ENCODE measurements at places on chromosomes 2 and 18.
A peak's percentile ranks its signal among the peaks of the same experiment; 100 is the strongest.

GRCh38 chr18:10590412-10590811 is 64.6 kb downstream of the NAPG start:
- no peak for DNase-seq

GRCh38 chr2:11286749-11287148 is 57.7 kb downstream of the ROCK2 start:
- no peak for DNase-seq

- DNase-seq: no peak
Measured at GRCh38 chr2:44335806-44336538, 25.3 kb downstream of the PREPL start.

GRCh38 chr18:35983818-35984217 is 11.3 kb downstream of the RMP24 start:
- DNase-seq: no peak

GRCh38 chr2:217652761-217653639 is 349.8 kb downstream of the TNS1 start:
- DNase-seq: no peak

GRCh38 chr2:200829258-200829655 is 17.5 kb downstream of the BZW1 start:
- no peak for DNase-seq

- DNase-seq: peak; percentile 42
Measured at GRCh38 chr18:62523631-62524439, 1.0 kb downstream of the ZCCHC2 start.

GRCh38 chr2:20491739-20492531 is 45.1 kb downstream of the RHOB start:
- DNase-seq: no peak

DNA sequence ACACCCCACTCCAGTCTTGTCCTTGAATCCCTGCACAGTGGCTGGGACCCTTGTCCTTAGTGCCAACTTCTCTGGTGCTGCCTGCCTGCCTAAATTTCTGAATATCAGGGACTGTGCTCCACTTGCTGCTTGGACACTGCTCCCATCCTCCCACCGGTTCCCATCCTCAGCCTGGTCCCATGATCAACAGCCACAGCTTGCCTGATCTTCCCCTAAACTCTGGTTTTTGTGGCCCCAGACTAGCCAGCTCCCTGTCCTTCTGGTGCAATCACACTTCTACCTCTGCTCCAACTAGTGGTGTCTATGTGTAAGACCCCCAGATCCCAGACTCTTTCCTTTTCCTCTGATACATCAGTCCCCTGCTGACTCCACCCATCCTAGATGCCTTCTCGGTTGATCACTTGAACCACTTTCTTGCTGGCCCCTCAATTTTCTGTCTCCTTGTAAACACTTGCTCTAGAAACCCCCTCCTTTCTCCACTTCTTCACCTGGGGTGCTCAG is 37.2 kb upstream of the POLE4 start:
- DNase-seq: no peak

GRCh38 chr2:10935953-10936942 is 24.5 kb downstream of the KCNF1 start:
- DNase-seq: no peak

GRCh38 chr2:231239751-231240150 is 41.3 kb downstream of the ARMC9 start:
- DNase-seq: no peak

DNA sequence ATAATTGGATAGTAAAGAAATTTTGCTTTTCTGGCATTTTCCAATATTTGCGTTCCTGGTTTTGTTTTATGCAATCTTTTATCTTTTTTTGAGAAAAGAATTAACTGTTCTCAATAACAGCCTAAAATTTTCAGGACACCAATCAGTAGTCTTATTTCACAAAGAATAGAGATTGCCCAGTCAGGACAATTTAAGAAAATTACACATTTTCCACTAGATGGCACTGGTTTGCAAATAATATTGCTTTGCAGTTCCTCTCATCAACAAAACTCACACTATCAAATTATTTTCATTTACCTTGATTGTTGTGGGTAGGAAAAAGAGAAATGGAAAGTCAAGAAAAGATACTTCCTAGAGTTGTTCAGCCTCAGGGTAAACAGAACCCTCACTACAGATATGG is 2.4 kb upstream of the RBM45 start:
- no peak for DNase-seq

- no peak for DNase-seq
Measured at GRCh38 chr18:933082-933481, 28.4 kb downstream of the ADCYAP1 start.

DNA sequence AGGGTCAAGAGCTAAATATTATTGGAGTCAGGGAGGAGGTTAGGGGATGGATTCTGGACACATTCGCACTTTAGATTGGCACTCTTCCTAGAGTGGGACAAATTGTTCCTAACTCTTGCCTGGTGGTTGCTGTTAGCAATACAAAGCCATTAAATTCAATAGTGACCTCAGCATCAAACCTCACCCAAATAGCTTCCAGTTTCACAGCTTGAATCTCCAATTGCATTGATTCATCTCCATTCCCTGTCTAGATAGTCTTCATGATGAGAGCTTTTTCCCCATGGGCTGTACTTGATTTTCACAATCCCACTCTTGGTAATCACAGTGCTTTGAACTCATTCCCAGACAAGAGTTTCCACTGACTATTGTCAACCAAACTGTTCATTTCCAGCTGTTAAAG is 585.9 kb upstream of the SYT4 start:
- DNase-seq: no peak

- DNase-seq: no peak
Measured at GRCh38 chr18:10995550-10995949, 153.8 kb downstream of the PIEZO2 start.

DNA sequence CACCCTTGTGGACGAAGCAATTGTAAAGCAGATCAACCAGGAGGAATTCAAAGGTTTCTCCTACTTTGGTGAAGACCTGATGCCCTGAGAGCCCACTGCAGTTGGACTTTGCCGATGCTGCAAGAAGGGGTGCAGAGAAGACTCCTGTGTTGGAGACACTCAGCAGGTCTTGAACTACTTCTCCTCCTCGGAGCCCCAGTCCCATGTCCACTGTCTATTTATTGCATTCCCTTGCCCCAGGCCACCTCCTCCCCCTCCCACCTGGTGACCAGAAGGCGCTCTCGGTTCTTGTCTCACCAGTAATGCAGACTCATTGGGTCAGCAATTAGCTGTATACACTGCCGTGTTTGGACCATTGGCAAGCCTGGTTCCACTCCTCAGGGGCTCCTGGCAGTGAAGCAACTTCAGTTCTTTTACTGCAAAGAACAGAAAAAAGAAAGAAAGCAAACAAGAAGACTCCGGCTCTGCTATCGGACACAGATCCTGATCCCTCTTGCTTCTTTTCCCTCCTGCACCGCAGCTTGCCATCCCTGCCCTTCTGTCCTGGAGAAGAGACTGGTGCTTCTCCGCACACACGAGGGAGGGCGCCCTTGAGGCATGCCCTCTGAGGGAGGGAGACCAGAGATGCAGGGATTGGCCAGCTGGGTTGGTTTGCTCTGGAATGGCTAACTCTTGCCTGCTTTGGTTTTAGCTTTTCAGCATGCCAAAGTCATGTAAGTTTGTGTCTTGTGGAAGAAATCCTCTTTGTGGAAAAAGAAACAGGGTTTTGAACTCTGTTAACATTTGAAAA is 112.2 kb upstream of the EPAS1 start:
- no peak for DNase-seq

DNA sequence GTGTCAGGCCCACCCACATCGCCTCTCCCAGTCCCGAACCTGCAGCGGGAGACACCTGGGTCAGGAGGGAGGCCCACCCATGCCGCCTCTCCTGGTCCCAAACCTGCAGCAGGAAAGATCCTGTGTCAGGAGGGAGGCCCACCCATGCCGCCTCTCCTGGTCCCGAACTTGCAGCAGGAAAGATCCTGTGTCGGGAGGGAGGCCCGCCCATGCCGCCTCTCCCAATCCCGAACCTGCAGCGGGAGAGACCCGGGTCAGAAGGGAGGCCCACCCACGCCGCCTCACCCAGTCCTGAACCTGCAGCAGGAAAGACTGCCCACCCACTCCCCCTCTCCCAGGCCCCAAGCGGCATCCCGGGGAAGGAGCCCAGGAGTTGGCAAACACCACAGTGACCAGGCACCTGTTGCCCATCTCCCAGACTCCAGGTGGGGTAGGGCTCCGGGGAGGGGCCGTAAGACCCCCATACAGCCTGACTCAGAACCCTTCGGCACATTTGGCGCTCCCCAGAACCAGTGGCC is 7.8 kb downstream of the SLC66A2 start:
- no peak for DNase-seq

DNA sequence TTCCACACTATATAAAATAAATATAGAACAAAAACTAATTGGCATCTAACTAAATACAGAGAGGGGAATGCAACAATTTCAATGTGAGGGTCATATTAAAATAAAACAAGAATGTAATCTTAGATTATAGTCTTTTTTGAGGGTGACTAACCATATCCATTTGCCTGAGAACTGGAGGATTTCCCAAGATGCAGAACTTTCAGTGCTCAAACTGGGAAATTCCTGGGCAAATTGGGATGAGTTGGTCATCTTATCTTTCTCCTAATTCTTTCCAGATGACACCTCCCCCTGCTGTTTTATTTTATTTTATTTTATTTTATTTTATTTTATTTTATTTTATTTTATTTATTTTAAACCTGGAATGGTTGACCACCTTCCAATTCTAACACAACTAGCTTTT is 846.2 kb downstream of the SLC4A3 start:
- no peak for DNase-seq

GRCh38 chr2:46381263-46381849 is 84.1 kb downstream of the EPAS1 start:
- no peak for DNase-seq

DNA sequence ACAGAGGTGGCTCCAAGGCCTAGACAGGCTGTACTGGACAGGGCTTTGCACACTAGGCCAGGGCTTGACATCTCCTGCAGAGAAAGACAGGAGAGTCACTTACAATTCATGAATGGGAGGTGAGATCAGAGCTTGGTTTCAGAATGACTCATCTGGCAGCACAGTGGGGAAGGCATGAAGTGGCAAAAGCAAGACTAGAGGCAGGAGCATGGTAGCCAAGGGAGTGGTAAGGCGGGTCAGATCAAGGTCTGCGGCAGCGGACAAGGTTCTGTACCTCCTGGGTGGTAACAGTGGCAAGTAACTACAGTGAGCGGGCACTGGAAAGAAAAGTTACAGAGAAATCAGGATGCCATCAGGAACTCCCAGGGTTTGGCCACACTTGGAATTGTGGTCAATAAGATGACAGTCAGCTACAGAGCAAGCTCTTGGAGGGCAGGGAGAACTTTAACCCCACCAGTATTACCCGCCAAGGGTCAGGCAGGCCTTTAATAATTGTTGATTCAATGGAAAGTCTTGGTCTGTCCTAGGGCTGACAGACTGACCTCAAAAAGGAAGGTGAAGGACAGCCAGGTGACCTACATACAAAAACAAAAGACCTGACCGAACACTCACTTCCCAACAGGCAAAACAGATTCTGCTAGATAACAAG is 5.7 kb downstream of the MCFD2 start:
- no peak for DNase-seq

- no peak for DNase-seq
Measured at GRCh38 chr18:78587626-78588600, 391.7 kb upstream of the SALL3 start.

DNA sequence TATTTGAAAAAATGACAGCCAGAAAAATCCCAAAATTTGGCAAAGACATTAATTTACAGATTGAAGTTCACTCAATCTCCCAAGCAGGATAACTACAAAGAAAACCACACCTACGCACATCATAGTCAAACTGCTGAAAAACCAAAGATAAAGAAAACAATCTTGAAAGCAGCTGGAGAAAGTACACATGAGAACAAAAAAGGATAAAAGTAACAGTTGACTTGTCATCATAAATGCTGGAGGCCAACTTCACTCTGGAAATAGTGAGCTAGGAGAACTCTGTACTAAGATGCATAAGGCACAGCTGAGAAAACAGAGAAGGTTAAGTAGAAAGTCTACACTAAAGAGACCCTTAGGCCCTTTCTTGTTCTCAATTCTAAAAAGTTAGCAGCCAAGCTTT is 73.1 kb downstream of the TLK1 start:
- DNase-seq: no peak

GRCh38 chr2:232898592-232899543 is 28.8 kb downstream of the SNORC start:
- no peak for DNase-seq

- DNase-seq: no peak
Measured at GRCh38 chr2:1210352-1210751, 202.9 kb upstream of the TPO start.

DNA sequence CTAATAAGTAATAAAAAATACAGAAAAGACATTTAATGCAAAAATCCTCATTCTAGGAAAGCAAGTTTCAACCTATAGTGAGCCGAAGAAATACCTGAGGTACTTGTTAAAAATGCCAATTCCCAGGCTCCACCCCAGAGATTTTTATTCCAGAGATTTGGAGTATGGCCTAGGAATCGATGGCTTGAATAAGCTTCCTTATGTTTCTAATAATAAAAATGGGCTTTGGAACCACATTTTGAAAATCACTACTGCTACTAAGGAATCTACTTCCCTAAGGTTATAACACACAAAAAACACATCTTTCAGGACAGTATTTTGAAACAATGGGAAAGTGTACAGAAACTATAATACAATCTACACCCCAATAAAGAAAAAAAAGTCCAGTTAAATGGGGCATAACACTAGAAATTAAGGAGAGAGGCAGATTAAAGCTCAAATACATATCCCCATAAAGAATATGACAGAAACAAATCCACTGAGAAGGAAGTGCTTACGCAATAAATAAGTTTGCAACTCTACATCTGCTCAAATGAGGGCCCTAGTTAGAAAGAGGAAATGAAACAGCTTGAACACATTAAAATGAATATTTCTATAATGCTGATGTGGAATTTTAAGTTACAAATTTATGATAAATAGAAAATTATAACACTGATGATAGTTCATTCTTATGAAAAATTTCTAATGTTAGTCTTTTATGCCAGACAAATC is 103.7 kb downstream of the EPB41L3 start:
- DNase-seq: no peak

DNA sequence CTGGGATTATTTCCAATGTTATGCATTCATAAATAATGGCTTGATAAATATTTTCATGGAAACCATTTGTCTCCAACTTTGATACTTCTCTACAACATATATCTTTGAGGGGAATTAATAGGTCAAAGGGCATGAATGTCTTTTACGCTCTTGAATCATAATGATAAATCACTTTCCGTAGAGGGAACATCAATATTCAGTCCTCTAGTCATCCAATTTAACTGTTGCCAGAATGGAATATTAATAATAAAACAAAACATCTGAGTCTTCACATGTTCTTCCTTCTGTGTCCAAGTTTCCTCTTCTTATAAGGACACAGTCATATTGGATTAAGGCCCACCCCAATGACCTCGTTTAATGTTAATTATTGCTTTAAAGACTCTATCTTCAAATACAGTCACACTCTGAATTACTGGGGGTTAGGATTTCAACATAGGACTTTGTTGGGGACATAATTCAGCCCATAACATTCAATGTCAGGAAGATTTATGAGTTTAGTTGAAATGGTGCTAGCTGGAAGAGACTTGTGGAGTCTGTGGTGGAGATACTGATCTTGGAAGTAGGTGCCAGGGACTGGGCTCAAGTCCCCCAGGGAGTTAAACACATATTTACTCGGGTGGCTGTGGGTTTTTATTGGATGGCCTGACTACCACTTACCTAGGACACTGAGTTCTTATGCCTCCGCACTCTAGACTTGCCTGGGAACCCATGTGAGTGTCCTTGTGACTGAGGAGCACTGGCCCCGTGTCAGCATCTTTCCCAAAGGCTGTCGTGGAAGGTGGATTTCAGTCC is 85.0 kb upstream of the SEC11C start:
- no peak for DNase-seq

Measured in T-helper 9 cell (primary cell).